Kidney tubule cell (primary cell): ENCODE measurements at places on chromosomes 2 and 18.

DNA sequence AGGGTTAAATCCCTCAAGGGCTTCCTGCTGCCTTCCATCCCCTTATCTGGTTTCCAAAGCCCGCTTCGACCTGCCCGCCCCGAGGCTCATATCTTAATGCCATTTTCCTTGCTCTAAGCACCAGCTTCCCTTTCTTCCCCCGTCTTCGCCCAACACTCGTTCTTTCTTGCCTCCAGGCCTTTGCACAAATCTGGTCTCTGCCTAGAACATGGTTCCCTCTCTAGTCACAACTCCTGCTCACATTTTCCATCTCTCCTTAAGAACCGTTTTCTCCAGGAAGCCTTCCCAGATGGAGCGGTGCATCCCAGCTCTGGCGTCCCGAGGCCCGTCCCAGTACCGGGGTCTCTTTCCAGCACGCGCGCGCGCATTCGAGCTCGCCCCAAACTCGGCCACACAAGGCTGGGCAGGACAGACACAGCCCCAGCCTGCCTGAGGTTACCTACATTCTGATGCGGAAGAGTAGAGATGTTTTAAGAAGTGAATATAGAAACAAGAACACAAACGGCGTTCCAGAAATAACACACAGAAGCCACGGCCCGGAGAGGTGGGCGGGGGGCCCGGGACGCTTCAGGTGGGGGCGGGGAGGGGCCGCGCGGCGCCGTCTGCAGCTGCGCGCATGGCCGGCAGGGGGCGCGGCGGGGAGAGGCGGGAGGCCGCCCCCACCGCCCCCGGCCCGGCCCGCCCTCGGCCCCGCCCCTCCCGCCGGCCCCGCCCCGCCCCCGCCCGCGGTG lies at the start of gene DGKD:
DGKD (plus strand) TSS at position 726 of the 731 bp plus-strand sequence. CDS start 25 bp downstream, outside the sequence.
- DNase-seq: peak; percentile 58

- DNase-seq: peak; percentile 76
Observed at GRCh38 chr18:7722955-7723354, 155.8 kb downstream of the PTPRM start.

DNA sequence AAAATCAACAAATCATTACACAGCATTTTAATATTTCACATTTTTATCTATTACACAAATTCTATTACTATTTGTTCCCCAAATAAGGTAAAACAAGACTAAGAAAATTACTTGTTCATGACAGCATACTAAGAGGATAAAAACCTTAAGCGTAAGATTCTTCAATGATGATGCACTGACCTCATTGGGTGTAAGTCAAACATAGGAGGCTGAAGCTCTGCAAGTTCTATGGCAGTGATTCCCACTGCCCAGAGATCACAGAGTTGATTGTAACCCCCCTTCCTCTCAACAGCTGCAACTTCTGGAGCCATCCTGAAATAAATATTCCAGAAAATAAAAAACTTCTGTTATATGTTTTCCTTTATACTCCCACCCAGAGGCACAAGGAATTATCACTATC lies 82.2 kb upstream of the CDKL4 start:
- DNase-seq: peak; percentile 39

GRCh38 chr2:100739735-100740432 lies 80.1 kb upstream of the NPAS2 start:
- DNase-seq: no peak

DNA sequence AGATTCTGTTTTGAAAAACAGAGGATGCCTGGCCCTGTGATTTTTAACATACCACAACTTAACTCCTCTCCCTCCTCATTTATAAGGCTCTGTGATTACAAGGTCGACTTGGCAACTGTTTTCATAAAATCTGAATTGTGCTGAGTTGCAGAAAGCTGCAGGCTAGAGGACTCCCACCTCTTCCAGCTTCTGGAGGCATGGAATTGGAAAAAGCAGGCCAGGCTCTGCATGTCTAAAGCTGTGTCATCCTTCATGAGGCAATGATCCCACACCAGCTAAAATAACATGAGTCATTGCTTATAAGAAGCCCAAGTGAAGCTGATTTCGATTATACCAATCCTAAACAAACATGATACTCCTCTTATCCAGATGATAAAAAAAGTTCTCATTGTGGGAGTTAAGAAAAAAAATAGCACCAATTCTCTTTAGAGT lies 11.7 kb downstream of the ARHGAP28 start:
- peak; percentile 82 for DNase-seq
